ENCODE measurements at places on chromosomes 2 and 18. TPM values are rescaled to one million over a fixed set of nuclear protein-coding genes. Genes with fewer than 3 reads are reported as not detected.

The FBXO48 gene
- 1.6 TPM for total RNA-seq

The MC5R gene
- total RNA-seq, result 0.56 TPM

The CAPN13 gene
- total RNA-seq, result 0.44 TPM

The CAVIN2 gene
- 4.4 TPM for total RNA-seq

The PLGLB2 gene
- total RNA-seq, result 1.5 TPM

The PDE11A gene
- total RNA-seq, result 1.7 TPM

GRCh38 chr2:141959016-141959415 is 171.8 kb downstream of the LRP1B start:
- no peak for DNase-seq

DNA sequence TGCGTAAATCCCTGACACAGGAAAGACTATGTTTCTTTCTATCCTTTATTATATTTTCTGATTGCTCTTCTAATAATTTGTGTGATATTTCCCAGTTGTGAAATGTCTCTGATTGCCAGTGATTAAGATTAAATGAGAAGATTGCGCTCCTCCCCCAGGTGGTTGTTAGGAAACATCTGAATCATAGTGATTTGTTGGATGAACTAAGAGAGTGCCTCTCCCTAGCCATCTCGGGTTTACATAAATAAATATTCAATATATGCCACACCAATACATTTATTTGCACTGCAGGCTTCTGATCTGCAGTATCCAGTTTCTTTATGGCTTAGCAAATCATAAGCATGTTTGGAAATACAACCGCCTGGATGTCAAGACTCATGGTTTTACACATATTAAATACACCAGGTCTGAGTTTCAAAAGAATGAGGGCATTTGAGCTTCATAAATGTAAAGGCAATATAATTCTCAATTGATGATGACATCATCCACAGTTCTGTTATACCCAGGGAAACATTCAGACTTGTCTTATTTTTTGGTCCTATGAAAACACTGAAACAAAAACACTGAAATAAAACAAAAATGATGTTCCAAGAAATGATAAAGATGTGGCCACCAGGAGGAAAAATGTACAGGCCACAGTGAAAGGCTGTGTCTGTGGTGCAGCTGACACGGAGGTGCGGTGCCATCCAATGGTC is 826.7 kb upstream of the ACVR2A start:
- DNase-seq, result no peak

DNA sequence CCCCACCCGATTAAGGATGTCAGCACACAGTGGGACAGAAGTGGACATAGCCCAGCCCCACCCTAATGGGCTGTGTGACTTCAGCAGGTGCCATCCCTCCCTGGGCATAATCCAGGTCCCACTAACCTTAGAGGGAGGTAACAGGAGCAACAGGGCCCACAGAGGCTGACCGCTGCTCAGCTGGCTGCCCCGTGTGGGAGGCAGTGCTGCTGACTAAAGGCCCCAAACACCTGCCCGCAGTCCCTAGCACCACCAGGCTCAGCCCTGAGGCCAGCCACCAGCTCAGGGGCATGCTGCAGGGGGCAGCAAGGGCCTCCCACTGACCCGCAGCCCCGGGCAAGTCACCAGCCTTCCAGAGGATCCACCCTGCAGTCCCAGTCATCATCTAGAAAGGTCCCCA is 14.6 kb downstream of the BIN1 start:
- DNase-seq, result no peak

DNA sequence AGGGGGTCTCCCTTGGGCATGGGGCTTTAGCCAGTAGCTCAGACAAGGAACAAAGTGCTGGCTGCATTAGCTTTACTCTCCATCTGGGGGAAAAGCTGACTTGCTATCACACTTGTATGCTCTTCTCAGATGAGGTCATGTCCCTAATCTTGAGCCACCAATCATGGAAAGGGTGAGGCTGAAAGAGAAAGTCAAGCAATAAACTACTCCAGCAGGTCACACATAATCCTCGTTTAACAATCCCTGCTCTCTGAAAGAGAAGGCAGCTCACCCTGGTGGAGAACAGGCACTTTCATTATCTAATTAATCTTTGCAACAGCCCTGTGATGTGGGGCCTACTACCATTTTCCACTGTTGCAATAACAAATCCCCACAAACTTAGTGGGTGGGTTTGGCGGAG is 129.7 kb upstream of the CAPN13 start:
- no peak for DNase-seq

DNA sequence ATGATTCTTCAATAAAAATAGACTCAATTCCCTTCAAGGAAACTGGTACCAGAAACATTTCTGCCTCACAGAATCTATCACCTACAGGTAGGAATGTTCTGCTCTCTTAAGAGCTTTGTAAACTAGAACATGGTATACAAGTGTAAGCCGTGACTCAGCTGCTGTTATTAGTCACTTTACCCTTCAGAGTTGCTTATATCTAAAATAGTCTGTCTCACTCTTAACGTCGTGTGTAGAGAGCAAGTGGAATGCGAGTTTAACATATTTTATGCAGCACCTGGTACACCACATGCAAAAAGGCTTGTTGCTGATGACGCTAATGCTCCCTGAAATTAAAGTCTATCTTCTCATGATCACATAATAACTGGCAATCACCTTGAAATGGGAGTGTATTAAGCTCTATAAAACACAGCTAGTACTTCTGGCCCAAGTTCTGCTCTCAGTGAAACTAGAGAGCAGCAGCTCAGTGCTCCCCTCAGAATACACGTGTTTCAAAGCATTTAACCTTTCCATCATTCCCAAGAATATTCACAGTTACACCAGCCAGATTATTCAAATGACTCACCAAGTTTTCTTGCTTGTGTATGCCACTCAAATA is 420.0 kb downstream of the ZEB2 start:
- no peak for DNase-seq

DNA sequence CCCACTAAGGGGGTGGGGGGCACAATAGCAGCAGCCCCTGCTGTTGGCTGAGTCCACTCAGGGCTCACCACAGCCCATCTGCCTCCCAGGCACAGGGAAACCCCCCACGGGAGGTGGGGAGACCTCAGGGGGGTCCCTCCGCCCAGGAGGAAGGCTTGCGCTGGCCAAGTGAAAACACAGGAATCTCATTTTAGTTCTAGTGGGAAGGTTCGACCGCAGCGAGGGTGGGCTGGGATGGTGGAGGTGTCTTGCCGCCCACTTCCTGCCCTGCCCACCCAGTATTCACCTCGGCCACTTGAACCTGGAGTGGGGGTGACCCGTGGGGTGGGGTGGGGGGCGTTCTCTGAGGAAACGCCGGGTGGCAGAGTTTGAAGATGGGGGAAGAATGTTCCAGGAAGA is 6.9 kb upstream of the BOK start:
- DNase-seq, result no peak

GRCh38 chr18:44246001-44246400 is 434.7 kb upstream of the SETBP1 start:
- DNase-seq, result no peak

GRCh38 chr2:69238449-69239031 is 148.5 kb downstream of the GFPT1 start:
- DNase-seq, result no peak

- no peak for DNase-seq
Measured at GRCh38 chr18:41324934-41325333, 630.1 kb upstream of the PIK3C3 start.
